ENCODE measurements at places on chromosomes 11 and 22. TPM values are rescaled to one million over a fixed set of nuclear protein-coding genes. Genes with fewer than 3 reads are reported as not detected.
A peak's percentile ranks its signal among the peaks of the same experiment; 100 is the strongest.

DNA sequence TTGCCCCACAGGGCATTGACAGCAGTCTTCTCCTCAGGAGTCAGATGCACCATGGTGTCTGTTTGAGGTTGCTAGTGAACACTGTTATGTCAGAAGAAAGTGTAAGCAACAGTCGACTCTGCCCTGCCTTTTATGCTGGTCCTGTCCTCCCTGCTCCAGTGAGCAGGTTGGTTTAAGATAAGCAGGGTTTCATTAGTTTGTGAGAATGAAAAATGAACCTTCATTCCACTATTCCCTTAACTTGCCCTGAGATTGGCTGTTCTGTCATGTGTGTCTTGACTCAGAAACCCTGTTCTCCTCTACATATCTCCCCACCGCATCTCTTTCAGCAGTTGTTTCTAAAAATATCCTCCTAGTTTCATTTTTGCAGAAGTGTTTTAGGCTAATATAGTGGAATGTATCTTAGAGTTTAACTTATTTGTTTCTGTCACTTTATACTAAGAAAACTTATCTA is at the start of gene HBD:
TSS of gene HBD (minus strand) at position 103 of the 454 bp plus-strand sequence. CDS start at position 53, 50 bp downstream.
- DNase-seq, result no peak

- DNase-seq, result no peak
These were observed 411 bp upstream of the KIRREL3 start for GRCh38 chr11:127000981-127001380.

DNA sequence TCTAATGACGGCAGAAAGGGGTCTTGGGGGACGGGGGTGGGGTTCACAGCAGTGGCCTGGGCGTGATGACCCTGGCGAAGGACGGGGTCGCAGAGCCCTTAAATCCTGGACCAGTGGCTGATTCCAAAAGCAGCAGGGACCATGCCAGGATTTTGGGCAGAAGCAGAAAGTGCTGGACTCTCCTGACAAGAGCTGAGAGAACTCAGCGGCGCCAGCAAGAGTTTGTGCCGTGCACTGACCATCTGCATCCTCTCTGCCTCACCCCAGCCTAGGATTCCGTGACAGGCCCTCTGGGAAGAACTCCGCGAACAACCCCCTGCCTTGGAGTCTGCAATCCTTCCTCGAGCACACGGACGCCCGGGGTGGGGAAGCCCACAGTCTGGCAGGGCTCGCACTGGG is 644 bp upstream of the NDUFV1 start:
- no peak for DNase-seq

DNA sequence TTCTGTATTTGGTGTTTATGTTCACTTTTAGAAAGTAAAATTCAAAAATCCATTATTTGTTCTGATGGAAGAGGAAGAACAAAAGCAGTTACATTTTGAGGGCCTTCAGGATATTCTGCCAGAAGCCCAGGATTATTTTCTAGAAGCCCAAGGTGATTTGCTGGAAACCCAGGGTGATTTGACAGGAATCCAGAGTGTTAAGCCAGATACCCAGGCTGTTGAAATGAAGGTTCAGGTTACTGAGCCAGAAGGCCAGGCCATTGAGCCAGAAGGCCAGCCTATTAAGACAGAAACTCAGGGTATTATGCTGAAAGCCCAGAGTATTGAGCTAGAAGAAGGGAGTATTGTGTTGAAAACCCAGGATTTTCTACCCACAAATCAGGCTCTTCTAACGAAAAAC is 33.1 kb downstream of the CCDC15 start:
- no peak for DNase-seq

- no peak for DNase-seq
These were observed 38.0 kb downstream of the PHF21B start for GRCh38 chr22:44971651-44972362.

DNA sequence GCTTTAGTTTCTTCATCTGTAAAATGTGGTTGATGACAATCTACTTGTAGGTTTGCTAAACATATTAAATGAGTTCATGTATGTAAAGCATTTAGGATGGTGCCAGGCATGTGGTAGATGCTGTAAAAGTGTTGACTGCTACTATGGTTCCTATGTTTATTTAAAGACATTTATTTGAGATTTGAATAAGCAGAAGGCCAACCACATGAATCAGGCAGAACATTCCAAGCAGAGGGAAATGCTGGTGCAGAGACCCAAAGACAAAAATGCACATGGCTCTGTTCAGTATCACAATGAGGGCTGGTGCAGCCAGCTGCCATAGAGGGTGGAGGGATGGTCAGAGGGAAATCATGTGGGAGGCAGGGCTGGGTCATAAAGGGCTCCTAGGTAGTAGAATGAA is 156.2 kb upstream of the PDGFD start:
- DNase-seq, result no peak

- no peak for DNase-seq
These were observed 134.6 kb upstream of the TEAD1 start for GRCh38 chr11:12539572-12539971.

DNA sequence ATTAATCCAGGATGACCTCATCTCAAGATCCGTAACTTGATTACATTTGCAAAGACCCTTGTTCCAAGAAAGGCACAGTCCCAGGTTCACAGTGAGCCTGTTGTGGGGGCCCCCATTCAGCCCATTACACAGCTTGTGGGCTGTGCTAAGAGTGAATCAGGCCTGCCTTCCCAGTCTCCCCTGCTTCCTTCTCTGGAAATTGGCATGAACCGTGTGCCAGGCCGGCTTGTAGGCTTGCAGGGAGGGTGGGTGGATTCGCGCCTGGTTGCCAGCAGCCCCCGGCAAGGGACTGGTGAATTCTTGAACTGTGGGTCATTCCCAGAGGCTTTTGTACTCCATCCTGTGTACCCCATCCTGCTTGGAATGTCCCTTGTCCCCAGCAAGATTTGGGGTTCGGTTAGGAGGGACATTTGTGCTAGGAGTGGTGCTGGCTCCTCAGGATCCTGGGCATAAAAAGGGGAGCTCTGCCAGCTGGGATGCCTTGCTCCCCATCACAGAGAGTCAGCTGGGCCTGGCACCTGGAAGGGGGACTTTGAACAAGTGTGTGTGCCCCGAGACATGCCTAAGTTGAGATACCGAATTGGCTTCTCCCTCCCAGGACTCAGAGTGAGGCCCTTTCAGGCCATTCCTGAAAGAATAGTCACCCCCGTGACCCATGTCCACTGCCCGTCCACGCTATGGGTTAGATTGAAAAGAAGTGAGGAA is 818.2 kb downstream of the BRD1 start:
- no peak for DNase-seq

DNA sequence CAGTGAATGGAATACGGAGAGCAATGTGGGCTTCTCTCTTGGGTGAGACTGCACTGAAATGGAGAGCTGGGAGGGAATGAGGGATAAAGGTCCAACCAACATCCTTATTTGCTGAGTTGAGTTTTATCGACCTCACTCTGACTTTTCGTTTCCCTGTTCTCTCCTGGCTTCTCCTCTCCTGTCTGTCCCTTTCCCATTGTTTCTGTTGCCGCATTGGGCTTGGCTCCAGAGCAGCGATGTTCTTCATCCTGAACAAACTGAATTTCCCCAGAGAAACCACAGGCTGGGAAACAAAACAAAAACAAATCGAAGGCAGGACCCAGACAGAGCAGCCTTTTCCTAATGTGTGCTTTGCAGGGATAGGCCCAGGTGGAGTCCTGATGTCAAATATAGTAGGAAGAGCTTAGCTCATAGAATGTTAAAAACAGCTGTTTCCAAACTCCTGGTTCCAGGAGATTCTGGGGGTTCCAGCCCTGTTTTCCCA is 30.0 kb downstream of the MOV10L1 start:
- DNase-seq, result no peak

DNA sequence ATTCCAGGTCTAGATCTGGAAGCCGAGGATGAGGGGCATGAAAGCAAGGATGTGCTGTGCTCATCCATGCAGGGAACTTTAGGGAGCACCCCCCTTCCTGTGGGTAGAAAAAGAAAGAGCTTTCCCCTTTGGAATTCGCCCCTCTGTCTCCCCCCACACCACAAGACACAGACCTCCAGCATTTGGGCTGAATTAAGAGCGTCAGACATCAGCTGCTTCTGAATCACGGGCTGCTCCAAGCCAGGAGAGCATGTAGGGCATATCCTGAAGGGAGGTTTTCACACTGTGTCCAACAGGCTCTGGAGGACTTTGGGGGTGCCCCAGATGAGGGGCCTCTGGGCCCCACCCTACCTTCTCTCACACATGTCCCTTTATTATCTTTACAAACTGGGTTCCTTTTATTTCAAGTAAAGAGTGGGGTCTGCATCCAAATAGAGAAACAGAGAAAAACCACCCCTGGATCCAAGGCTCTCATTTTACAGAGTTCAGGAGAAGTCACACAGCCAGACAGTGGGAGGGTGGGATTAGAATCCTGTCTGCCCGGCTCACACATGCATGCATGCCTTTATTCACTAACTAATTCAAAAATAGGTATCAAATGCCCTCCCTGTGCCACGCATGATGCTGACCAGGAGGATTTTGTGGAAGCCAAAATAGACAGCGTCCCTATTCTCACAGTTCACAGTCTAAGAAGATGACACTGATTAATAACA is 52.8 kb downstream of the LRRC32 start:
- DNase-seq, result no peak

- no peak for DNase-seq
These were observed 47.3 kb downstream of the GRAMD1B start for GRCh38 chr11:123477205-123477907.

GRCh38 chr22:40368836-40369235 is 1.6 kb upstream of the SGSM3 start:
- DNase-seq, result no peak

GRCh38 chr22:21009638-21010425 is 5.1 kb upstream of the P2RX6 start:
- DNase-seq, result no peak

GRCh38 chr11:131511794-131512193 is 141.4 kb downstream of the NTM start:
- DNase-seq, result no peak

- DNase-seq, result no peak
These were observed 54.4 kb upstream of the JAM3 start for GRCh38 chr11:134014511-134014910.

DNA sequence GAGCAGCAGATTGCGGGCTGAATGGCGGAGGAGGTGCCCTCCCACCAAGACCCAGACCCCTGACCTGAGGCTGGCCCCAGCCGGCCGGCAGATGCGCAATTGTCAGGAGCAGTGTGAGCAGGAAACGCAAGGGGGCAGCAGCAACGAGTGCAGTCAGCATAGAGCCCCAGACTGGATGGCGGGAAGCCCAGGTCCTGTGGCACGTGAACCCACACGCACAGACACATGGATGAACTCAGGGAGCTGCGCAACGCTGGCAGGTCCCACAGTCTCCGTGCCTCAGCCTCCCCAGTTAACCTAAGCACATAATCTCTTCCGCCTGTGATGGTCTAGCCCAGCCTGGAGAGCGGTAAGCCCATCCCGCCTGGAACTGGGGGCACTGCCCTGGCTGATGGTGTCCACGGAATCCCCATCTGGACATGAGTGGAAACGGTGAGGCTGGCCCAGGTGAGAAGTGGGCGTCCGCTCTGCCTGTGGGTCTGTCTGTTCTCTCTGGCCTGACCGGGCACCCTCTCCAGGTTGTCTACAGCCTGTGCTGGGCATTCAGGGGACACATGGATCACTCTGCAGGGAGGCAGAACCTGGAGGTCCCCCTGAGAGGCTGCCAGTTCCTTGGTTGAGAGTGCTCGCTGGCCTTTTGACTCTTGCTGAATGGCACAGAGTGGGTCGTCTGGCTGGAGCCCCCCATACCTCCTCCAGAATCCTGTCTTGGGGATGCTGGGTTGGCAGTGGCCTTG is 626 bp upstream of the TBX10 start:
- peak; percentile 47 for DNase-seq

GRCh38 chr11:113138731-113139130 is 175.7 kb upstream of the TTC12 start:
- no peak for DNase-seq

DNA sequence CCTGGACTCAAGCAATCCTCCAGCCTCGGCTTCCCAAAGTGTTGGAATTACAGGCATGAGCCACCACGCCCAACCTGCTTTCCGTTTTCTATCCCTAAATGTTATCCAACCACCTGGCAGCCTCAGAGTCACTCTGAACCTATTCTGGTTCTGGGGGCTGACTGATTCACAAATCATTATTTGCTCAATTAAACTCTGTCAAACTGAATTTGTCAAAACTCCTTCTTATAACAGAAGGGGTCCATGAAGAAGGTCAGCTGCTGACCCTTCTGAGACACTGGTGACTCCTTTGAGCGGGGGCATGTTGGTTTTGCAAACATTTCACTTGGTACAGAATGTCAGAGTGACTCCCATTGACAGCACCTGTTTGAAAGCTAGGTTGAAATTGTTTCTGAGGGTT is 1.8 kb upstream of the VPS37C start:
- DNase-seq, result no peak

GRCh38 chr22:22408731-22409696 is 99.5 kb downstream of the ZNF280B start:
- DNase-seq, result no peak

GRCh38 chr22:29116397-29117123 is 43.7 kb downstream of the KREMEN1 start:
- no peak for DNase-seq

- no peak for DNase-seq
These were observed 3.7 kb downstream of the CTTN start for GRCh38 chr11:70402016-70402415.

DNA sequence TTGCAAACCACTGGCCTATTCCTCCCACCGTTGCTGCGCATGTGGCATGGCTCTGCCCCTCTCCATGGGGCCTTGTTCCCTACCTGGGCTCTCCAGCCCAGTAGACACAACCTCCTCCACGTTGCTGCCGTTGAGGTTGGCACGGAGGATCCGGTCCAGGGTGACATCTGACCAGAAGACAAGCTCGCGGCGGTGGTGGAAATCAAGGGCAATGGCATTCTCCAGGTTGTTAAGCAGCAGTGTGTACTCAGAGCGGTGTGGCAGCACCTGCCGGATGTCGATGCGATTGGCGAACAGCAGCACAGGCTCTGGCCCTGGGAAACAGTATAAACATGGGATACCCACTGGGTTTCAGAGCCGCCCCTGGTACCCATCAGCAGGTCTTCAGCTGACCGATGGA is 23.8 kb downstream of the LRP4 start:
- no peak for DNase-seq

DNA sequence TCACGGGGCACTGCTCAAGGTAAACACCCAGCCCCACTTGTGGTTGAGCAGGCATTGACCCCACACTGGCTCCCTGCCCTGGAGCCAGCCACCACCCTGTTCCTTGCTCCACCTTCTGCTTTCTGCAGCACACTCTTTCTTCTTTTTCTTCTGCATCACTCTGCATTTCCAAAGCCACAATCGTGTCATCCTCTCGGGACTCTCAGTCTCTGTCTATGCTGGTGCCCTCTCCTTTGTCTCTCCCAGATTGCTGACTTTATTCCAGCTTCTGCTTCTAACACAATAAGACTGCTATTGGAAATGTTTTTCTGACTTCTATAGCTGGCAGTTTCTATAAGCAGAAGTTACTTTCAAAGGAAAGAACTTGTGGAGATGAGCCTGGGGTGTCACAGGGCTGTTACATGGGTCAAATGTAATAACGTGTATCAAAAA is 14.4 kb downstream of the GRAP2 start:
- no peak for DNase-seq

GRCh38 chr22:19870153-19871022 is 15.7 kb upstream of the GNB1L start:
- no peak for DNase-seq

The BIK gene
- total RNA-seq, result 7.8 TPM

The C22orf31 gene
- total RNA-seq, result not detected

The HEPN1 gene
- total RNA-seq, result not detected

The CRACR2B gene
- total RNA-seq, result 0.30 TPM

The SLC22A6 gene
- total RNA-seq, result not detected

The USP2 gene
- 0.37 TPM for total RNA-seq

The DNAJB13 gene
- 0.27 TPM for total RNA-seq

The TNNT3 gene
- total RNA-seq, result not detected

The OR10D3 gene
- not detected for total RNA-seq

The ADAMTS15 gene
- not detected for total RNA-seq
